GDM1 (cell line): ENCODE measurements at places on chromosomes 6 and 20.

- no peak for DNase-seq
Observed at GRCh38 chr20:10129749-10130148, 88.9 kb upstream of the SNAP25 start.

DNA sequence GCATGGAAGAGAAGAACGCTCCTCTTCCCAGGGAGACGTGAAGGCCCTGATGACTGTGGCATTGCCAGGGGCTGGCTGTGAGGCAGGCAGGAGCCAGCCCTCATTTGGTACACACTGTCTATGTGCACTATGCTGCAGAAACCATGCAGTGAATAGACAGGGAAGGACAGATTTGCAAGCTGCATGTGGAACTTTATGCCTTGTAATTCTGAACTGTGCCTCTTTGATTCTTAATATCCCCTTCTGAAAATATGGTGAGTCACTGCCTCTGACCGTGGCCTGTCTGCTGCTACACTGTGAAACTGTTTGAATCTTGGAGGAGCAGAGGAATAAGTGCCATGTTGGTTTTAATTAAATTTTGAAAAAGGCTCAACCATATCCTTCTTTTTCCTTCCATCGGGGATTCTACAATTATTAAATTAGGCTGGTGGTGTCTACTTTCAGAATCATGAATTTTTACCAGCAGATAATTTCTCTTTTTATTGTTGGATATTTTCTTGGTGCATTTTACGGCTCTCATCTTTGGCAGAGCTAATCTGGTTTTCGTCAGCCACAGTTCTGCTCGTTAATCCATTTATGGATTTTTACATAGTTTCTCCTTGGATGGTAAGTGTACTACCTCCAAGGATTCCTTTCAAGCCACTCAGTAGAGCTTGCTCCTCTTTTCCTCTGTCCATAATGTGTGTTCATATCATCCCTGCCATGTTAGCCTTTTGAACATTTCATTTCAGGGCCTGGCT, 301.0 kb upstream of the SLC35B3 start:
- DNase-seq = no peak

DNA sequence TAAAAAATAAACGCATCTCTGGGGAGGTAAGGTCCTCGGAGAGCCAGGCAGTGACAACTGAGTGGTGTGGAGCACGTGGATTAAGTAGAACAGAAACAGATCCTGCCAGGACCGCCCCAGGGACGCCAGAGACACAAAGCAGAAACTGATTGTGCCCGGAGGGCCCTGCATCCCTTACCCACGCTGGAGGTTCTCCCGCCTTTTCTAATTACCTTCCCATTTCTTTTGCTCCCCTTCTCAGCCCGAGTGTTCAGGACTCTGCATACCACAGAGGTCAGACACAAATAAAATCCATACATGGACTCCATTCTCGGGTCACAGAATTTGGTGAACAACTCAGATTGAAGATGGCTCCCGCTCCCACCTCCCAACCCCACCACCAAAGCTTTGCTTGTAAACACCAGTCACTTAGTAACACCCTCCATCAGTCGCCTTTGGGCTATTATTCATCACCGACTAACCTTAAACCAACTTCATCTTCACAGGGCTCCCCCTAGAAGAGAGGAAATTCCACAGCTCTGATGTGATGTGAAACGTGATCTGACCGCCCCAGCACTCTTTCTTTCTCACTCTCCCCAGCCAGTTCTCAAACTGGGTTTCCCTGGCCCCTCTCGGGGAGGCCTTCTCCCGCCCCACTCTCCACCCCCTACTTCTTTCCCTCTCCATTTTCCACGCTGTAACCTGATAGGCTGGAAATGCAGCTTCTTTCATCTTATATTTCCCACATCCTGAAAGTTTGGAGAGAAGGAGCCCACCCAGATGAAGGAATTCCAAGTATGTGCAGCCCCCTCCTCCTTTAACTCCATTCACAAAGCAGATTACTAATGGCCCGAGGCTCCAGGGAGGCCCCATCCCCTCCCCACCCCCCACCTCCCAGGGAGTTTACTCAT, 32.5 kb upstream of the PIM1 start:
- DNase-seq = no peak

- DNase-seq = no peak
Observed at GRCh38 chr6:10307476-10307875, 107.4 kb downstream of the TFAP2A start.

- DNase-seq = no peak
Observed at GRCh38 chr6:100512203-100512862, 47.6 kb upstream of the SIM1 start.

GRCh38 chr6:16059496-16059895, 69.4 kb upstream of the MYLIP start:
- no peak for DNase-seq

GRCh38 chr6:42263165-42263728, 45.6 kb upstream of the MRPS10 start:
- no peak for DNase-seq

DNA sequence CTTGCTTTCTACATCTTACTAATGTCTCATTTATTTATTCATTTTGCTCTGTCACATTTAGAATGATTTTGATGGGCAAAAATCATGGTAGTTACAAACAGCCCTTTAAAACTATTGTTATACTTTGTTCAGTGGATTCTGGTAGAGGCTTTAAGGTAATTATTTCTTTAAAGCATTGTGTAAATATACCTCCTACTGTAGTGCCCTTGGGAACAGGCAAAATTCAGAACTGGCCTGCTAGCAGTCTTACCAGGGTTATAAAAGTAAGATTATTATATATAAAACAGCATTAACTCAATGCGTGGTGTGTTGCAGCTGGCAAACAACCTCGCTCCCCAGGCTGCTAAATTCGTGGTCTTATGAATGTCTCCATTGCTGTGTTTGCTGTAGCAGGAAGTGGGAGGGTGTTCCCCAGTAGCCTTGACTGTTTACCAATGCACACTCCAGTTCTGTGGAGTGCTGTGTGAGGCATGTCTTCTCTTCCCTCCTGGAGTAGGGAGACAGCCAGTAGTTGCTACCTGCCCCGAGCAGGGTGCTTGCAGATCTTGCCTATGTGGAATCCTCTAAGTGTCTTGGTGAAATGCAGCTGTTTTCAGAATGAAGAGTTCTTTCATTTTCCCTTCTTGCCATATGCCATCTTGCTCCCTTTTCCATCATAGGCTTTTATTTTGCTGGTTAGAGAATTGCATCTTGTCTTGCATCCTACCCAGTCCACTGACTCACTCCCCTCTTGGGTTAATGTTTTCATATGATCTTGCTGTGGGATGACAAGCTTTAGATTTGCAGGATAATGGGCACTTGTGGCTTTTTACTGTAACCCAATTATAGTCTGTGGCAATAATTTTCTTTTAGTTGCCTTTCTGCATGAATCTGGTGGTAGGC, 45.3 kb downstream of the IGF2R start:
- no peak for DNase-seq

- DNase-seq = no peak
Observed at GRCh38 chr20:6007529-6008103, 46.2 kb downstream of the LRRN4 start.

- no peak for DNase-seq
Observed at GRCh38 chr6:34358389-34358905, 34.0 kb downstream of the NUDT3 start.

- no peak for DNase-seq
Observed at GRCh38 chr6:73121421-73121993, 103.8 kb downstream of the KHDC1L start.

DNA sequence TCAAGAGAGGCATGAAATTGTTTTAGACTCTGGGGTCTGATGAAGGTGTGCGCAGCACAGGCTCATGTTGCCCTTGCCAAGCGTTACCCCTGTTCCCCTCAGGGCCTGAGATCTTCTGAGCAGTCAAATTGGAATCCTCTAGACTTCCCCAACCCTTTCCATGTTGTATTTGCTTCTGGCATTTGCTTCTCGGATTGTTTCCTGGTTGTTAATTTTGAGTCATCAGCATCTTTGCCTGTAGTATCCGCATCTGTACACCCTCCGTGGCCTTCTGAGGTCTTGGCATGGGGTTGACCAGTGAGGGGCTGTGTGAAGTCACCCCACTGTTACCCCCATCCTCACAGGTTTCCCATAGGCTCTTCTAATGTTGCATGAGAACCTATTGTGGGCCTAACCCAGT, 40.9 kb downstream of the SLC24A3 start:
- no peak for DNase-seq

GRCh38 chr6:160882791-160883279, 108.7 kb upstream of the MAP3K4 start:
- no peak for DNase-seq

GRCh38 chr6:168209420-168209819, 110.2 kb downstream of the DACT2 start:
- no peak for DNase-seq

- no peak for DNase-seq
Observed at GRCh38 chr6:125869427-125869826, 78.7 kb downstream of the NCOA7 start.

- no peak for DNase-seq
Observed at GRCh38 chr6:37628611-37629320, 68.9 kb downstream of the MDGA1 start.

DNA sequence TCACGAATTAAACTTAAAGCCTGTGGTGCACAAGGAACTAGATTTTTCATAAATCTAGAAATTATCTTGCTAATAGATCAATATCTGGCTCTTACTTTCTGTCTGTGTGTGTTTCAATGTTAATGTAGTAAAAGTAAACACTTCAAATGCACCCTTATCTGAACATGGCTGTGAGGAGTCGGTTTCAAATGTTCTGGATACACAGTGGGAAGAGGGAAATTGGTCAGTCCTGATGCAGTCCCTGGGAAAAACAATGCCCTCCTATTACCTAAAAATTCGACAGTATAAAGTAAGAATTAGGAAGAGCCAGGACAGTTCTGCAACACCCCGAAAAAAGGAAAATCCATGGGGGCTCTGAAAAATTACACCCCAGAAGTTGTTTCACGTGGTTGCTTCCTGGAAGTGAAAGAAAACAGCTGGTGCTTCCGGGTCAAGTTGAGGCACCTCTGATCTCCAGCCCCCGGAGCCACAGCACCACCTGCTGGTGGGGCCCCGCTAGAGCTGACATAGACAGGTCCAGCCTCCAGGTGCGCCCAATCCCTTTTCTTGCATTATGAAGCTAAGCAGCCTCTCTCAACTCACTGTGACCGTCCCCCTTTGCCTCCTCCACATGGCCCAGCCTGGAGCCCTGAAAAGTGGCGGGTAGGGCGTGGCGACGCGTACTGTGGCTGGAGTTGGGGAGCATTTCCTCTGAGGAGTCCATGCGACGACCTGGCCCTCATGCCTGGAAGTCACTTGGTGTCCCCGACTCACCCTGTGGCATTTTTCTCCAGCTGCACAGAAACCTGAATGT, 8.3 kb downstream of the SEMG2 start:
- DNase-seq = no peak

DNA sequence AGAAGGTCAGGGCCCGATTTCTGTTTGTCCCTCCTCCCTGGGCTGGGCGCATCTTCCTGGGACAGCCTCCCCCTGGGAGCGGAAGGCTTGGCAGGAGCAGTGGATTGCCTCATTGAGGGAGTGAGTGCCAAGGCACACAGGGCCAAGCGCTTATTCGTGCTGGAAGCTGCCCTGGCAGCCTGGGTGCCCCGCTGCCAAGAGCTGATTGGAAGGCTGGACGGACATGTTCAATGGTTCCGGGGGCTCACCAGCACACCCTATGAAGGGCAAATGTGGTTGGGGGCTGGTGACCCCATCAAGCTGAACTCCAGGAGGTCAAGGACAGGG, 10.3 kb upstream of the ZNF831 start:
- no peak for DNase-seq

GRCh38 chr6:108947114-108947854, 99.1 kb downstream of the ARMC2 start:
- DNase-seq = no peak

DNA sequence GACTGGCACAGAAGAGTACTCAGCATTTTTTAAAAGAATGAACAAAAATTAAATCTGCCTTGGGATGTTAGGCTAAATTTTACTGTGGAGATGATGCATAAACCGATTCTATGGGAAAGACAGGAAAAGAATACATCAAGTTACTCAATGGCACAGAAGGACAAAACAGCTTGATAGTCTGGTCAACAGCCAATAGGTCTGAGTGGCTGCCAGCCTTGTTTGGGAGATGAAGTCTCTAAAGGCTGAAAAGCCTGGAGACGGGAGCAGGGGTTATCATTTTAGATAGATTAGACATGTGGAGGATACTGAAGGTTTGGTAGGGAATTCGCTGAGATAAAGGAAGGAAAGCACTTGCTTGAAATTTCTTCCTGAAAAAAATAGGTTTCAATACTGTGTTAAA, 56.3 kb upstream of the LAMA2 start:
- DNase-seq = no peak

GRCh38 chr6:23511817-23512216, 614.2 kb upstream of the NRSN1 start:
- no peak for DNase-seq

DNA sequence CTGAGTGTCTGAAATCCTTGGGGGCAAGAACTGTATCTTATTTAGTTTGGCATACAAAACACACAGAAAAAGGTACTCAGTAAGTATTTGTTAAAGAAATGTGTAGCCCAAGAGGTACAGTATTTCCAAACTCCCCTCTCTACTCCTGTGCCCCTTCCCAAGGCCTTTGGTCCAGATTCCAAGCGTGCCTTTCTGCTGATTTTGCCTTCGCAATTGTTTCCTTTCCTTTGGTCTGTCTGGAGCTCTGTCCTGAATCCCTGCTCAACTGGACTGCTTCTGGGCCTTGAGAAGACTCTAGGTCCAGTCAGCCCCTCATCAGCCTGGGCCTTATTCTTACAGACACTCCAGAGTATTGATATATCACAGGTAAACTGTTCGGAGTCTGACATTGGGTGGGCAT, 122.2 kb upstream of the SYNCRIP start:
- no peak for DNase-seq

- no peak for DNase-seq
Observed at GRCh38 chr20:58017970-58018530, 210.4 kb downstream of the ANKRD60 start.

DNA sequence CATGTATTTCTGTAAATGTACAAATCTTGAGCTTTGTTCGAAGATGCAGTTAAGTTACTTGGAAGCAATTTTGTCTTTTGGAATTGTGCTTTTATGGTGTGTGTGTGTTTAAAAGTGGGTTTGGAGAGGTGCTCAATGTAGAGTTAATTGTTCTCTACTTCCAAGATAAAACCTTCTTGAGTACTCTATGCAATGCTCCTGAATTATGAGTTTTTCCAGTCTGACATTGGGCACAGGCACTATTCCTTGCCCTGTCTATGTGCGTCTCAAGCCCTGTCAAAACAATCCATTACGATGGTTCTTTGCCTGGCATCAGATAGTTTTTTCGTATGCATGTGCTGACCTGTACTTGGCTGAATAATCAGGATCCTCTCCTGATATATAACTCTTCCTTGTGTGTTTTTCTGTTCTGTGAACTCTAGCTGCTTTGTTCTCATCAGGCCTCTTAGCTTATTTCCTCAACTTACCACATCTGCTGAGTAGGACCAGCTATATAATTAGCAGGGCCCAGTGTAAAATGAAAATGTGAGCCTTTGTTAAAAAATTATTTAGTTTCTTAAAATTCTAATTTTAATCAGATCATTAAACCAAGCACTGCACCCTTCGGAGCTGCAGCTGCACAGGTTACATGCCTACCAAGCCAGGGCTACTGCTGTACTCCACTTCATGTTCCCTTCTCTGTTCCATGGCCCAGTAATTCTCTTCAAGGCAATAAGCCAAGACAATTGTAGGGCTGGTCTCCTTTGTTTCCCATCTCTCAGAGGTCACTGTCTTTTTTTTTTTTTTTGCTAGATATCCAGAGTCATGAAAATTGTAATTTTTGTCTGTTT, 160.1 kb downstream of the ZFAND3 start:
- DNase-seq = no peak
